ENCODE measurements at places on chromosomes 3 and 15. TPM values are rescaled to one million over a fixed set of nuclear protein-coding genes. Genes with fewer than 3 reads are reported as not detected.

Gene LCTL
- total RNA-seq: not detected

Gene ECE2
- not detected for total RNA-seq

- DNase-seq: no peak
These were observed 20.0 kb upstream of the TRANK1 start for GRCh38 chr3:36964817-36965216.

DNA sequence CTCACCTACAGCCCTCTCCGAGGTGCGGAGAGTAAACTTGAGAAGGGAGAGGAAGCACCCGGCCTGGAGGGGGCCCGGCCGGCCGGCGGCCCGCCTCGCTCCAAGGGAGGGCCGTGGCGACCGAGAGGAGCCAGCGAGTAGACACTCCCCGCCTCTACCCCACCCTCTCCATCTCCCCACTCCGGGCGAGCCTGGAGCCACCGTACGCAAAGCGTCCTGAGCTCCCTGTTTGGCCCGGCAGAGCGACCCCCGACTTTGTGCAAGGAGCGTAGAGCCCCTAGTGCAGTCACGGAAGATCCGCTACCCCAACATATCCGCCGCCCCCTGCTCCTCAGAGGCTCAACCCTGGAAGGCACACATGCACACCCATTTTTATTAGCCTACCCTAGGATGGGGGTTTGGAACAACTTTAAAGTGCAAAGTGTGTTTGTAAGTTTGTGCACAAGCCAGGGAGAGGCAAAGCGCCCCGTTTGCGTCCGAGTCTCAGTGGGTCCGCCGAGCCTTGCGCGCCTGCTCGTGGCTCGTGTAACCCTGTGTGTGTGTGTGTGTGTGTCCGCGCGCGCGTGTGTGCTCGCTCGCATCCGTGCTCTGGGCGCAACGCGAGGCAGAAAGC is 508 bp upstream of the SMAD6 start:
- DNase-seq: peak; percentile 28

DNA sequence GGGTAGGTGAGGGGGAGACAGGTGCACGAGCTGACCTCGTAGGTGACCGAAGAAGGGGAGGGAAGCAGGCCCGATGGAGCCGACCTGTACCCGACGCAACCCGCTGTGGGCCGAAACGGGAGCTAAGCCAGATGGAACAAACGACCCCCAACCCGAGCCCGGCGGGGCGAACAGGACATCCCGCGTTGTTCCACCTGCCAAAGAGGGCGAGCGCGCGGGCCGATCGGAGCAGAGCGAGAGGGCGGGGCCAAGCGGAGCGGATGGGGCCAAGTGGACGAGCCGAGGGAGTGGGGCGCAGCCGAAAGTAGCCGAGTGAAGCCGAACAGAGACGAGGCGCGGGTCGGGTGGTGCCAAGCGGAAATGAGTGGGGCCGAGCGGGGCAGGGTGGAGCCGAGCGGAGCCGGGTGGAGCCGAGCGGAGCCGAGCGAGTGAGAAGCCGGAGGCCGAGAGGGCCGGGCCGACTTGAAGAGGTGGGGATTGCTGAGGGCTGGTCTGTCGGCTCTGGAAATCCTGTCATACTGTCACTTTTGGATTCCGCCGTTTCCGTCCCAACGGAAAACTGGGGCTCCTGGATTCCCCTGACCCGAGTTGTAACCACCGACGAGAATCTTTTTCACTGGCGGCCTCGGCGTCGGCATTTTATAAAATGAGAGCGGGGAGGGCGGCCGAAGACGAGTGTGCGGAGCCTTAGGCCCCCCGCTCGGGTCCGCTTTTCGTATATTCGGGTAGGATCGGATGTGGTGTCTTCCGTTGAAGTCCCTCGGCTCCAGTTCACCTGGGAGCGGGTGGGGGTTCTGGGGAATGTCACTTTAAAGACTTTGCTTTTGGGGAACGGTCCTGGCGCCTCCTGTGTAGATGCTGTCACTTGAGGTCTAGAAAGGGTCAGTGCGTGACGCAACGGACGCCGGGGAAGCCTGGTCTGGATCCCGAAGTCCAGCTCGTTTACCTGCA is 15.6 kb upstream of the WNT7A start:
- DNase-seq: peak; percentile 91

Gene AQR
- 41.7 TPM for total RNA-seq

- DNase-seq: no peak
These were observed 56.3 kb upstream of the ZNF148 start for GRCh38 chr3:125431391-125431790.

GRCh38 chr3:22996920-22997571 is 206.1 kb upstream of the UBE2E2 start:
- DNase-seq: no peak

Gene STRIT1
- total RNA-seq: not detected

- no peak for DNase-seq
These were observed 162.4 kb downstream of the PLCL2 start for GRCh38 chr3:17047162-17047561.

GRCh38 chr15:41051139-41051538 is 64.9 kb downstream of the INO80 start:
- no peak for DNase-seq

DNA sequence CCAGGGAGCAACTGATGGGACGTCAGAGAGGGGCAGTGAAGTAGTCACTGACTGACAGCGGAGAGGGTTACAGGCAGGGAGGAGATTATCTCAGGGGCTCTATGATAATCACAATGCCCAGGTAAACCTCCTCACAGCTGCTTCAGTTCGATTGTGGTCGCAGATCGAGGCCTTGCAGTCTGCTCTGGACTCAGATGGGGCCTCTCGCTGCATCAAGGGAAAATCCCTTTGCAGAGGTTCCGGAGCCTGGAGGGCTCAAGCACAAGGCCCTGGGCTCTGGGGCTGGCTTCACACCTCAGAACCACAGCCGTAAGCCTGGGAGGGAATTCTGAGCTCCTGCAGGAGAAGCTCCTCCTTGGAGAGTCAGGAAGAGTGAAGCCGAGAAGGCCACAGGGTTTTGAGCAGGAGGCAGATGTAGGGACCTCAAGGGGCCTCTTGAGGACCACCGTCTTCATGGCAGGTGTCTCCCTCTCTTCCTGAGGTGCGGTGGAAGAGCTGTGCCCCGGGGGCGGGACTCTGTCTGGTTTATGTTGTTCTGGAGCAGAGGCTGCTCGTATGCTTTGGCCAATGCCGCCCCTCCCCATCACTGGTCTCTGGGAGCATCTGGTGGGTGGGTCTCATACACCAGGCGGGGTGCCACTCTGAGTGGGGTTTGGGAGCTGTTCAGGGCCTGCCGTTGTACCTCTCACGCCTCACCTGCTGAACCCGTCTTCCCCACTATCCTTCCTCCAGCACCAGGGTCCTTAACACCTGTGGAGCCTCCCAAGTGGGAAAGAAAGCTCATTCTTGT is 19.5 kb upstream of the SNRPA1 start:
- DNase-seq: peak; percentile 23

GRCh38 chr3:170961616-170962400 is 53.4 kb upstream of the EIF5A2 start:
- no peak for DNase-seq

DNA sequence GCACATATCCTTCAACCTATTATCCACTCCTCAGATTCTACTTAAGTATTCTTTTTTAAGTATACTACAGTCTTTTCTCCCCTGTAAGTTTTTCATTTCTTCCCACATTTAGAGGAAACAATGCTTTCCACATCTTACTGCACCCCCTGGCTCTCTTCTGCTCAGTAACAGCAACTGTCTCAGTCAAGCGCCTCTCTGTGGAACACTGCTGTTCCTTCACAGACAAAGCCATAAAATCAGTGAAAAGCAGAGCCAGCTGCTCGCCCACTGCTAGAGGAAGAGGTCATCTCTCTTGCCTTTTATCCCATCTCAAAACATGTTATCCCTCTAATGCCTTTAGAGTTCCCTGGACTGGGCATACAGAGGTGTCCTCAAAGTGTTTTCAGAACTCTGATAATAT is 24.8 kb downstream of the SERP1 start:
- DNase-seq: no peak

Data from CD8-positive, alpha-beta memory T cell (primary cell).